ENCODE measurements at places on chromosomes 3 and 15. TPM values are rescaled to one million over a fixed set of nuclear protein-coding genes. Genes with fewer than 3 reads are reported as not detected.

DNA sequence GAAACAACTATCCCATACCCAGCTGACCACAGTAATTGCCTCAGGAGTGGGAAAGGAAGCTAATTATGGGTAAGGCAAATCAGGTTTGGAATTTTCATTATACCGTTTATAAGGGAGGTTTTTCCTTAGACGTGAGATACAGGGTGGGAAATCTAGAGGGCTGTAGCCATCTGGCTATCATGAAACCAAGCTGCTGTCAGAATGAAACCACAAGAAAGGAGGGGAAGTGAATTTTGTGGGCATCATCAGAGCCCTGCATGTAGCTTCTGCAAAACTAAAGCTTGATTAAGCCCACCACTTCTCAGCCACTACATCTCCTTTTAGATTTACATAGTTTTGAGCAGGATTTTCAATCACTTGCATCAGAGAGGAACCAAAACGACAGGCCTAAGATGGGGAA lies 893.5 kb downstream of the TUSC7 start:
- H3K27me3 ChIP-seq, result peaks cover 3% of the 10 kb centered on the region
- no peaks in the 10 kb centered on the region for H3K36me3 ChIP-seq
- no peak overlapping the region for H3K27ac ChIP-seq

LRRC3B gene
- polyA plus RNA-seq, result 0.13 TPM

ACSBG1 gene
- polyA plus RNA-seq, result 0.67 TPM

TAMM41 gene
- polyA plus RNA-seq, result 13.9 TPM

DNA sequence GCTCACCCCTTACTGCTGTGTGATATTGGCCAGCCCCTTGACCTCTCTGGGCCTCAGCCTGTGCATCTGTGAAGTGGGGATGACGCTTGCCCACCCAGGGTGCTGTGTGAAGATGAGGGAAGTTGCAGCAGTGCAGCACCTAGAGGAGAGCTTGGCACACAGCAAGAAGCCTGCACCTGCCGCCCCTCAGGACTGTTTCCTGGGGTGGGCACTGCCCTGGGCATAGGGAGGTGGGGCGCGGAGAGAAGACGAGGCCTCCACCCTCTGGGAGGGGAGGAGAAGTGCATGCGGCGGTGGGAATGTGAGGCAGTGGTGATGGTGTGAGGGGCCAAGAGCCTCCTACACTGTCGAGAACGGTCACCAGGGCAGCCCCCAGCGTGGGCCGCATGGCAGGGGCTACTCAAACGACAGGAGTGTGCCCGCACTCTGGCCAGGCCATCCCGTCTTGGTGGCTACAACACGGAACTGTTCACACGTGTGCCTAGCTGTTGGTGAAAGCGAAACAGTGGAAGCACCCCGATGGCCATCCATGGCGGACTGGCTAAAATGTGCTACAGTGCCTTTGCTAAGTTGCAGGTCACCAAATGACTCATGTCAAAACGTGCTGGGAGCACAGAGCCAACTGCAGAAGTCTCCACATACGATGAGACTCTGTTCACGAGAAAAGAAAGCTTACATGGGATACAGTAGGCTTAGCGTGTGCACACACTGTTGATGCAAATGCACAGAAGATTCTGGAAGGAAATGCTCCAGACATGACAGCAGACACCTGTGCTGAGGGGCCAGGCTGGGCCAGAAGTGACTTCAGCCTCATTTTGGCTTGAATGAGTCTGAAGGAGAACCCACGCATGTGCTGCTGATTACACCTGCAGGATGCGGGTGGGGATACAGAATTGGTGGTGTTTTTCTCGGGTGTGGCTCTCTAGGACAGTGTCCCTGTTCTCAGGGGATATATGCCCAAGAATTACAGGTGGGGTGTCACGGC lies 40.4 kb upstream of the IQSEC1 start:
- no peak overlapping the region for H3K27ac ChIP-seq
- peaks cover 2% of the 10 kb centered on the region for H3K27me3 ChIP-seq
- DNase-seq, result no peak
- H3K4me3 ChIP-seq, result no peak overlapping the region

DNA sequence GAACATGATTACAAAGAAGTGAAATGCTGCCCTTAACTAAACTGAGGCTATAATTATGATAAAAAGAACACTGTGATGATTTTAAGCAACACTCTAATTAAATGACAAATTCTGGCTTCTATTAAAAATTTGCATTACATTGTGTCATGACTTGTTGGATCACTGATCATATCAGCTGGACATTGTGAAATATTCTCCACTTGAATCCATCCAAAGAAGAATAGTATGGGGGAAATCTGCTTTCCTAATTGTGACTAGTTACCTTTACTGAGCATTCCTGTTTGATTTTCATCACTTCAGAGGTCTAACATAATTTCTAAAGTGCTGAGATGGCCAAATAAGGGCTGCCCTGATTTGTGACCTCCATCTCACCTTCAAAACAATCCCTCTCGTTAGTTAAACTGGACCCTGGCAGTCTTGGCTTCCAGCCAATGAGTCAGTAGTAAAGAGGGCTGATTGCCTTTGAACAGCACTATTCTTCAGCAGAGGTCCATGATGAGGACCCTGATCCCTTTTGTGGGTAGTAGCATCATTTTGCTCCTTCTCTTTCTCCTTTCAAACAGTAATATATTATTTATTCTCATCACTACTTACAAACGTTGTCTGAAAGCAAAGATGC lies 53.5 kb upstream of the LEKR1 start:
- no peaks in the 10 kb centered on the region for H3K27me3 ChIP-seq
- H3K4me1 ChIP-seq, result no peaks in the 10 kb centered on the region
- no peak overlapping the region for H3K27ac ChIP-seq
- no peaks in the 10 kb centered on the region for H3K36me3 ChIP-seq

DNA sequence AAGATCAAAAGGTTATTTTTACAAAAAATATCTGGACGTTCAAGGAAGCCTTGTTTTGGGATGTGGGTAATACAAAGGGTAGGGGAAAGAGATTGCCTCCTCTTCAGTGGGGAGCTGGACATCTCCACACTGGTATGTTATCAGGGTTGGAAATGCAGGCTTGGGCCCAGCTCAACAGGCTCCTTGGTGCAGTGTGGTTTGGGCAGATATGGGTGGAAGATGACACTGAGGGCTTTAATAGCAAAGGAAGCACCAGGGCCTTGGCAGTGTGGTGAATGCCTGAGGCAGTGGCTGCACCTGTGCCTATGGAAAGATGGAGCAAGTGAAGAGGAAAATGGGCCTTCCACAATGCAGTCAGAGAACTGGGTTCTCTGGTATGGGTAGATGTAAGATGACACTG lies 11.2 kb upstream of the MED12L start:
- no peak for DNase-seq
- no peak overlapping the region for H3K4me3 ChIP-seq
- H3K27me3 ChIP-seq, result no peaks in the 10 kb centered on the region
- no peaks in the 10 kb centered on the region for H3K4me1 ChIP-seq

- peak; percentile 1 for DNase-seq
- H3K27me3 ChIP-seq, result no peaks in the 10 kb centered on the region
- H3K27ac ChIP-seq, result no peak overlapping the region
- H3K36me3 ChIP-seq, result peaks cover 2% of the 10 kb centered on the region
- no peak overlapping the region for H3K4me3 ChIP-seq
Measured at GRCh38 chr3:158167737-158168557, 58.1 kb downstream of the RSRC1 start.

CCDC32 gene
- polyA plus RNA-seq, result 22.3 TPM

GRCh38 chr3:138465925-138466324 lies 31.5 kb downstream of the ESYT3 start:
- no peak overlapping the region for H3K4me3 ChIP-seq
- H3K27ac ChIP-seq, result no peak overlapping the region
- no peaks in the 10 kb centered on the region for H3K36me3 ChIP-seq
- no peaks in the 10 kb centered on the region for H3K4me1 ChIP-seq
- H3K27me3 ChIP-seq, result no peaks in the 10 kb centered on the region
- no peak for DNase-seq

- peak overlapping the region; percentile 25 for H3K4me3 ChIP-seq
- H3K27ac ChIP-seq, result peak overlapping the region; percentile 51
- H3K36me3 ChIP-seq, result peaks cover 2% of the 10 kb centered on the region
Measured at GRCh38 chr15:101242160-101242998, 9.5 kb downstream of the CHSY1 start.

DNA sequence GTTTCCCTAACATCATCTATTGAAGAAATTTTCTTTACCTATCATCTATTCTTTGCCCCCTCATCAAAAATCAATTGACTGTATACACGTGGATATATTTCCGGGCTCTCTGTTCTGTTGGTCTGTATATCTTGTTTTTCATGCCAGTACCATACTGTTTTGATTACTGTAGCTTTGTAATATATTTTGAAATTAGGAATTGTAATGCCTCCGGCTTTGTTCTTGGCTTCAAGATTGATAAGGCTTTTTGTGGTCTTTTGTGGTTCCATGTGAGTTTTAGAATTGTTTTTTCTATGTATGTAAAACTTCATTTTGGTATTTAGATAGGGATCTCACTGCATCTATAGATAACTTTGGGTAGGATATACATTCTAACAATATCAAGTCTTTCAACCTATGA lies 454.4 kb downstream of the LPP start:
- H3K4me1 ChIP-seq, result no peaks in the 10 kb centered on the region
- H3K27me3 ChIP-seq, result no peaks in the 10 kb centered on the region
- no peak overlapping the region for H3K4me3 ChIP-seq
- H3K36me3 ChIP-seq, result peaks cover 13% of the 10 kb centered on the region
- no peak for DNase-seq

- peak; percentile 62 for DNase-seq
- no peaks in the 10 kb centered on the region for H3K27me3 ChIP-seq
- H3K4me1 ChIP-seq, result no peaks in the 10 kb centered on the region
- H3K27ac ChIP-seq, result peak overlapping the region; percentile 88
Measured at GRCh38 chr3:197750858-197751737, 1.4 kb downstream of the FYTTD1 start.

GSK3B gene
- 32.2 TPM for polyA plus RNA-seq

SCN5A gene
- 0.68 TPM for polyA plus RNA-seq

GRCh38 chr15:64624242-64624641 lies 151.1 kb downstream of the RBPMS2 start:
- DNase-seq, result no peak
- no peak overlapping the region for H3K27ac ChIP-seq
- H3K4me3 ChIP-seq, result no peak overlapping the region
- H3K36me3 ChIP-seq, result peaks cover 23% of the 10 kb centered on the region

DNA sequence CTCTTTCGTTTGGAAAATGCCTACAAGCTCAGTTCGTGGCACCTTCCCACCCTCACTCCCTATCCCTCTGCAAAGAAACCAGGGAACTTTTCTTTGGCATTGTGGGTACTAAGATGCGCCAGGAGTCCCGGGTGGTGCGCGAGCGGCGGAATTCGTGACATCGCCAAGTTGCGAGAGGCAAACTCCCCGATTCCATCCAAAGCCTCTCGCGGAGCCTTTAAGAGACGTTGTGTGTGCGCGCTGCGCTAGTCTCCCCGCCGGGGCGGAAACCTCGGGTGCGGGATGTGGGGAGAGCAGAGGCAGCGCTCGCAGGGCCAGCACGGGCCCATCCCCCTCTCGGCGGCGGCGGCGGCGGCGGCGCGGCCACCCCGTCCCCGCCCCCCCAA lies 443 bp upstream of the NR2F2 start:
- H3K27ac ChIP-seq, result no peak overlapping the region
- peaks cover 19% of the 10 kb centered on the region for H3K36me3 ChIP-seq
- H3K27me3 ChIP-seq, result no peaks in the 10 kb centered on the region

AGBL1 gene
- not detected for polyA plus RNA-seq

PAK6 gene
- 0.67 TPM for polyA plus RNA-seq

GRCh38 chr3:160702290-160702689 lies 25.3 kb downstream of the ARL14 start:
- DNase-seq, result no peak
- no peaks in the 10 kb centered on the region for H3K4me1 ChIP-seq
- no peak overlapping the region for H3K4me3 ChIP-seq
- no peaks in the 10 kb centered on the region for H3K36me3 ChIP-seq
- H3K27ac ChIP-seq, result no peak overlapping the region

DNA sequence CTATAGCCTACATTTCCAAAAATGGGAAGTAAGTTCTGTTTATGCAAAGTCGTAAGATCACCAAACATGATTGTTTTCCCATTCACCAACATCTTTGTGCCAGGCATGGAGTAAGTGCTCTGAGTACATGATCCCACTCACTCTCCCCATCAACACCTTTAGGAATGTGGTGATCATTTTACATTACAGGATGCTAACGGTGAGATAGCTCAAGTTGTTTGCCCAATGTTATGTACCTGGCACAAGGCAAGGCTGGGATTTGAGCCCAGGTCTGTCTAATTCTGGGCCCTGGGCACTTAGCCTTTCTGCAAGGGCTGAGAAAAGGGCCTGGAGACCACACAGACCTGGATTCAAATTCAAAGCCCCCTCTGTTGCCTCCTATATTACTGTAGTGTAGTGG lies 581.7 kb upstream of the CFAP20DC start:
- H3K4me1 ChIP-seq, result no peaks in the 10 kb centered on the region
- DNase-seq, result no peak
- H3K27ac ChIP-seq, result no peak overlapping the region
- no peak overlapping the region for H3K4me3 ChIP-seq
- no peaks in the 10 kb centered on the region for H3K36me3 ChIP-seq

All from small intestine (tissue), 16 donors.